Body of pancreas (tissue), 4 donors: ENCODE measurements at places on chromosomes 11 and 22.

DNA sequence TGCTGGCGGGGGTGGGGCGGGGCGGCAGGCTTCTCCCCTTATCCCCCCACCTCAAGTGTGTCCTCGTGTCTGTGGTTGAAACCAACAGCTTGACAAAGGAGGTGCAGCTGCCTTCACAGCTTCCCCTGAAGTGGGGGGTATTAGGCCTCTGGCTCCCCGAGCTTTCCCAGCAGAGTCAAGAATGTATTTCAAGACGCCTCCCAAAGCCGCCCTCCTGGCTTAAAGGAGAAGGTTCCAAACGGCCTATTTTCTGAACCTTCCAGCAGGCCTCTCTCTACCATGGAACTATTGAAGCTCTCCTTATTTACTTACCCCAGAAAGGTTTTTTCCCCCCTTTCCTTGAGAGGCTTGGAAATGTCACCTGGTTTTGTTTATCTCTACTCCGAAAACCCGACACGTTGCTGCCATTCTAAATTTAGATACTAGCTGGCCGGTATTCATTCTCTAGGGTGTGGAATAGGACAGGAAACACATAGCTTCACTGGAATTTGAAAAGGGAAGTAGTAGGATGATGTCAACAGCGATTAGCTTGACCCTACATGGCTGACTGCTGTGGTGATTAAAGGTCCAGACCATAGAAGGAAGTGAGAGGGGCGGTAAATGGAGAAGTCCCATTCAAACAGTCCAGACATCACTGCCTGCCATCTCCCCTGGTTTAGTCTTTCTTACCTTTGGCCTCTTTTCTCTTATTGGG, 671 bp upstream of the PICALM start:
- no peak for DNase-seq

DNA sequence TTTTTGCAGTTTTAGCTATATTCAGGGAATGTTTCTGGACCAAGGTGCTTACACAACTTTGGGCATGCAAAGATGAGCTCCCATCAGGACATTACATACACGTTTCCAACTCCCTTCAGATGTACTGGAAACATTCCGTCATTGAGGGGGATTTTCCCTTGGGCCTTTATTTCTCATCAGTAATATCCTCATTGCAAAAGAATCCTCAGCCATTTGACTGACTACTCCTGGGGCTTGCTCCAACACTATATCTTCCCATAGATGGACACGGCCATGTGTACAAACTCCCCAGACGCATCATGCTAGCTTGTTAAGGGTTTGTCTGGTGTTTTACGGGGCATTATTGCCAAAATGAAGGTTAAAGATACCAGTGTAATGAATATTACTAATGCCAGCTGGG, 59.3 kb upstream of the NUP160 start:
- DNase-seq: no peak

DNA sequence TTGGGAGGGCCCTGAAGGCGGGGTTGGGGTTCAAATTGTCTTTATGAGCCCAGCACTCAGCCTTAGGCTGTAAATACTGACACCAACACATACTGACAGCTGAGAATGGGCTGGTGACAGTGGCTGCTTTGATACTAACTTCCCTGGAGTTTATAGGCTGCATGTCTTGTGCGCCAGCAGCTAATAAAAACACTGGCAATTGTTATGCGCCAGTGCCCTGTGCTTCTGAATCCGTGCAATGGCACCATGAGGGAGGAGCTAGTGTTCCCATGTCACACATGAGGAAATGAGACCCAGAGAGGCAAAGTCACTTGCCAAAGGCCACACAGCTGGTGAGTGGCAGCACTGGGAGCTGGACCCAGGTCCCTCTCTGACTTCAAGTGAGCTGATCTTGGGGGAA, 23.8 kb downstream of the SHISAL1 start:
- no peak for DNase-seq

- DNase-seq: no peak
Observed at GRCh38 chr11:72379384-72380131, 54.8 kb downstream of the CLPB start.

DNA sequence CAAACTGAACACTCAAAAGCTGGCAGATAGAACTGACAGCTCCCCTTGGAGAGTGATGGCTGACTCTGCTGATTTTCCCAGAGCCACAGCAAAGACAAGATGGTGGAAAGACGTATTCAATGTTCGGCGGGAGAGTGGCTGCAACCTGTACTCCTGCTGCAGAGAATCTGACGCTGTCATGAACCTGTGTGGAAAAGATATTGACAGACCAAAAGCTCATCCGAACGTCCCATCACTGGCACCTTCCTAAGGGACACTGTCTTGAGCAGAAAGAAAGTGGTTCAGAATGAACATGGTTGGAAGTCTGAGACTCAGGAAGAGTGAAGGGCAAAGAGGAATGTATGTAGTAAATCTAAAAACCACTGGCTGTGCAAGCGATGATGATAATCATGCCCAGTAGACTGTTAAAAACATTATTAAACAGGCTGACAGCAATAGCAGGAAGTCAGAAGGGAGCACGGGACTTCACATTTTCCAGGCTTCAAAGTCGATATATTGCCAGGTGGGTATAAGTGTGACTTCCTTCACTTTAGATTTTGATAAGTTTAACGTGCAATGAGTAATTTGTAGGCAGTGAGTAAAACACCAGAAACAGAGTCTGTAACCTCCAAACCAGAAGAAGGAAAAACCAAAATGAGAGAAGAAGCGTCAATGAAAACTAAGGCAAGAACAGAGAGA, 6.2 kb upstream of the IL17REL start:
- DNase-seq: no peak

DNA sequence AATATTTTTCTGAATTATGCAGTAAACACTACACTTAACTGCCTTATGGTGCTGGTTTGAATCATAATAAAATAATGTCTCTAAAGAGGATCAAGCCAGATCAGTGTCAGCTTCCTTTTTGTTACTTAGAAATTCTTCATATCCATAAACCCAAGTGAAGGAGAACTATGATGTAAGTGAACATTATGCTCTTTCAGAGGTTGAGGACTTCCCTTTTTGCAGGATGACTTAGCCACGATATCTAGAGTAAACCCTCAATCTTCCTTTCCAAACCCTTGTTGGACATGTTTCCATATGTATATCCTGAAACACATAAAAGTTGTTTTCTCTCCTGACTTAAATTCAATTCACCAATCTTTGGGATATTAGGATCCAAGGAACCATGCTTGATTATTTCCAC, 19.1 kb downstream of the OR8D1 start:
- DNase-seq: no peak

- no peak for DNase-seq
Observed at GRCh38 chr11:85027346-85027745, 599.8 kb downstream of the DLG2 start.

- DNase-seq: no peak
Observed at GRCh38 chr11:24064309-24064903, 432.4 kb upstream of the LUZP2 start.

GRCh38 chr11:133753150-133753549, 92.2 kb downstream of the SPATA19 start:
- DNase-seq: no peak

DNA sequence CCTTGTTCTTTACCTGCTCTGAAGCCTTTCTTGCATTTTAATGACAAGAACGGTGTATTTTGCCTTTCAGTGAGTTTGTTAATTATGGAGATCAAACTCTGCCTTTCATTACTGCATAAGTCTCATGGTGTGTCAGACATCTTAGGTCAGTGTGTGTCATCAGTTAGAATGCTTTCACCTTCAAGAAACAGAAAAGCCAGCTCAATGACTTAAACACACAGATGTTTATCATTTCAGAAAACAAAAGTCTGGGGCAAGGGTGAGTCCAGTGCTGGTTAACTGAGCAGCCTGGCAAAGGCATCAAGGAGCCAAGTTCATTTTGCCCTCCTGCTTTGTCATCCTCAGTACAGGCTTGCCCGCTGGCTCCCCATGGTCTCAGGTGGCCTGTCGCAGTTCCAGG, 54.5 kb downstream of the PACS1 start:
- DNase-seq: no peak

- no peak for DNase-seq
Observed at GRCh38 chr11:10694486-10695239, 1.1 kb upstream of the IRAG1 start.
